Kidney epithelial cell (primary cell): ENCODE measurements at places on chromosomes 2 and 18.

GRCh38 chr2:241084856-241085444 lies 17.1 kb downstream of the MTERF4 start:
- no peak for DNase-seq

- DNase-seq = no peak
Measured at GRCh38 chr18:26960911-26961310, 95.4 kb upstream of the AQP4 start.

- no peak for DNase-seq
Measured at GRCh38 chr2:66897181-66897580, 462.3 kb downstream of the MEIS1 start.

DNA sequence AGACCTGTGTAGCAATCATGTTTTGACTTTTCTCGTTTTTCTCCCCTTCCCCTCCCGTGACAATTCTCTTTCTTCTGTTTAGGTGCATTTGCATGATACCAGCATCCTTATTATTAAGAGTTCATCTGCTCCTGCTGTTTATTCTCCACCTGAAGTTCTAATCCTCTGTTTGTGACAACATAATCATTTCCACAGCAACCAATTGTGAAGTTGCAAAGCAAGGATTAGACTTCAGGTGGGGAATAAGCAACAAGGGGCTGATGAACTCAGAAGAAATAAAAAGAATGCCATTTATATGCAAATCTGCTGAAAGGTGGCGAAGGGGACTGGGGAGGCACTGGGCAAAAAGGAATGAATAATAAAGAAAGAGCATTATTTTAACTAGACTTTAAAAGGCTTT lies 124.8 kb upstream of the LINC00305 start:
- no peak for DNase-seq

- DNase-seq = no peak
Measured at GRCh38 chr2:138713504-138713903, 66.7 kb downstream of the NXPH2 start.

DNA sequence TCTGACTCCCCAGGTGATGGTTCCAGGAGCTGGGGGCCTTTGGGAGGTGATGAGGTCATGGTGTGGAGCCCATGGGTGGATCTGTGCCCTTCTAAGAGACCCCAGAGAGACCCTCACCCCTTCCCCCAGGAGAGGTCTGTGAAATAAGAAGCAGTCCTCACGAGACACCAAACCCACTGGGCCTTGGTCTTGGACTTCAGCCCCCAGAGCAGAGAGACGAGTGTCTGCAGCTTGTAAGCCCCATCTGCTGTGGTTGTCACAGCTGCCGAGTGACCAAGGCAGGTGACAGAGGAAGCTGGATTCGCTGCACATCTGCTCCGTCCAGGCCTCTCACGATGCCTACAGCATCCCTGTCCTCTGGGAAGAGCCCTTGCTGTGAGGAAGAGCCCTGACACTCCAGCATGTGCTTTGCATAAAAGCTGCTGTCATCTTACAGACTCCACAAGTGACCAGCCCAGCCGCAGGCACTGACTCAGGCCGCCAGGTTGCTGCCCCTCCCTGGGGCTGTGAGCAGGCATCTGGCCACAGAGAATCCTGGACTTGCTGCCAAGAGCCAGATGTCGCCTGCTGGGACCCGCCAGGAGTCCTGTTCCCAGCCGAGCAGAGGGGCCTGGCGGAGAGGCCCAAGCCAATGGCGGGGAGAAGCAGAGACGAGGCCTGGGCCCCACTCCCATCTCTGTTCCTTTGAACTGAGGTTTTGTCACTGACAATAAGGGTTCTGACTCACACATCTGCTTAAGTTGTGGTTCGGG lies 150.8 kb downstream of the PXDN start:
- peak; percentile 74 for DNase-seq

- no peak for DNase-seq
Measured at GRCh38 chr18:4102901-4103300, 352.2 kb downstream of the DLGAP1 start.

DNA sequence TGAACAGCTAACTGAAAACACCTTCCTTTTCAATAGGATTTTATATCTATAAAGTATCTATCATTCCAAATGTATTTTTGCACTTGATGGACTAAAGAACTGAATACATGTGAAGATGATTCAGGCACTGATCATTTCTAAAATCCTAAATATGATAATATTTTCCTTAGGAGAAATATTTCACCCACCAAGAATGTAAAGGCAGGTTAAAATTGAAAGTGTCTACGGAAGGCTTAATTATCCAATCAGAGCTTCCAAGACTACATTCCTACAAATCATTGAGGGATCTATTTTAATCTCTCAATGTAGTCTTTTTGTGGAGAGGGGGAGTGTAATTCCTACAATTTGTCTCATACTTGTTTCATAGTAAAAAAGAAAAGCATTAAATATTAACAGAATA lies 3.6 kb downstream of the GALNT3 start:
- no peak for DNase-seq
